ENCODE measurements at places on chromosomes 7 and 10.

DNA sequence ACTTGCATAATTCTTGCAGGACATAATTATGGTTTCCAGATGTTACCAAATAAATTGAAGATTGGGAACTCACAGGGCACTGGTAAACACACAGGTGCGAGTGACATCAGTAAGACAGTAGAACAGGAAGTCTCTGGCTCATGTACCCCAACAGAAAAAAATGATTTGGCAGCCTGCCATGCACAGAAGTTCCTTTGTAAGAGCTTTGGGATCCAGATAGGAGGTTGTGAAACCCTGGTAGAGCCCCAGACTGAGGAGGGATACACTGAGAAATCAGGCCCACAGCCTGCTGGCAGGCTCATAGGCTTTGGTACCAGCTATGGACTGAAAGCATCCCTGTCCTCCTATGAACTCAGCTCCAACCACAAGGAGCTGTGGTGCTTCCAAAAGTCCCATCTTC is 118.0 kb downstream of the COBL start:
- DNase-seq, result no peak

DNA sequence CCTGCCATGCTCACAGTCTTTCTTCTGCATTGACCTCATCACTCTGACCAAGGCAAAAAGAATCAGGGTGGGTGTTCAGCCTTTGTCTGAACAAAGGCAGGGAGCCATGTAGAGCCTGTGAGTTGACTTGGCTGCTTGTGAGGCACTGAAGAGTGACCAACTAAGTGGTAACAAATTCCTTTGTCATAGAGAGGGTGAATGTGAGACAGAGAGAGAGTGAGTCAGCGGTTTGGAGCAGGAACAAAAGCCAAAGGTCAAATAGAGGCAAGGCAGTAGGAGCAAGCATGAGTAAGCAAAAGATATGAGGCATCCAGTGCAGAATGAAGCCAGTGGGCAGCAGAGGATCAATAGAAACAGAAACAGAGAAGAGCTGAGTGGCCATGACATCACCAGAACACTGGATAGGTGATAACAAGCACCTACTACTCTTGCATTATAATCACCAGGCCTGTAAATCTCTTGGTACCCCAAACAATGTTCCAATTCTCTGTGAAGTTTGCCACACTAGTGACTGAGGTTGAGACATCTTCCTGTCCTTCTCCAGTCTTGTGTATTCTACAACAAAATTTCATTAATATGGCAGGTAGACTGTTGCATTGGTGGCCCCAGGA is 116.2 kb upstream of the LAMB4 start:
- DNase-seq, result no peak

DNA sequence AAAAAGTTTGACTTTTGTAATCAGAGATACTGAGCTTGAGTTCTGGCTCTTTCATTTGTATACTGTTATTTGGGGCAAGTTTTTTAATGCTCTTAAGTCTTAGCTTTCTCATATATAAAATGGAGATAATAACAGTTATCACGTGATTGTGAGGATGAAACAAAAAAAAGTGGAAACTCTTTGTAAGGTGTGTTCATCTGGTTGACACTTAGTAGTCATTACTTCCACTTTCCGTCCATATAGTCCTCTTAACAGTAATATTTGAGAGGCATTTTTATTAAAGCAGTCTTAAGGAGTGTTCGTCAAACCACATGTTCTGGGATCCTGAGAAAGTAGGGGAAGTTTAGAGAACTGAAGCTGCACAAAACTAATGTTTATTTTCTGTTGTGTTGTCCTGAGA is 65.6 kb downstream of the PTEN start:
- DNase-seq, result no peak

DNA sequence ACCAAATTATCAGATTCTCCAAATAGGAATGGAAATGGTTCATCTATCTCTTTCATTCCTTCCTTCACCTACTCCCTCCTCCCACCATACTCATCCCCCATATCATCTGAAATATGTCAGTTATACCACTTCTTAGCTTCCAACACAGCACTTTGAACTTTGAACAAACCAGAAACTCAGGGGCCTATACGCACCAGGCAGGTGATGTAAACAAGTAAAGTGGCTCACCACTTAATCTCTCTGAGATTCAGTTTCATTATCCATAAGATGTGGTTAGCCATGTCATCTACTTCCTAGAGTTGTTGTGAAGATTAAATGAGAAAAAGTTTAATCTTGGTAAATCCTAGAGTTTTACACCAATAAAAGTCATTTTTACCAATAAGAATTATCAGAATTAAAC is 65.9 kb upstream of the LRRN3 start:
- no peak for DNase-seq

DNA sequence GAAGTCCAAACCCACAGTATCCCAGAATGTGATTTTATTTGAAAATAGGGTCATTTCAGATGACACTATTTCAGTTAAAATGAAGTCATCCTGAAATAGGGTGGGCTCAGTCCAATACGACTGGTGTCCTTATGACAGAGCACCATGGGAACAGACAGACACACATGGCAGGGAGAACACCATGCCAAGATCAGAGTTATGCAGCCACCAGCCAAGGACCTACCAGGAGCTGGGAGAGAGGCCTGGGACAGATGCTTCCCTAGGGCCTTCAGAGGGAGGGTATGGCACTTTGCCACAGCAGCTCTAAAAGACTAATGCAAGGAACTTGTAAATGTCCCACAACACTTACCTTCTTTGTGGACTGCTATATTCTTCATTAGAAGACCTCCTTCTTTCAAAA is 226.5 kb downstream of the NEBL start:
- DNase-seq, result no peak

- no peak for DNase-seq
Measured at GRCh38 chr10:71251319-71251718, 38.9 kb downstream of the UNC5B start.

DNA sequence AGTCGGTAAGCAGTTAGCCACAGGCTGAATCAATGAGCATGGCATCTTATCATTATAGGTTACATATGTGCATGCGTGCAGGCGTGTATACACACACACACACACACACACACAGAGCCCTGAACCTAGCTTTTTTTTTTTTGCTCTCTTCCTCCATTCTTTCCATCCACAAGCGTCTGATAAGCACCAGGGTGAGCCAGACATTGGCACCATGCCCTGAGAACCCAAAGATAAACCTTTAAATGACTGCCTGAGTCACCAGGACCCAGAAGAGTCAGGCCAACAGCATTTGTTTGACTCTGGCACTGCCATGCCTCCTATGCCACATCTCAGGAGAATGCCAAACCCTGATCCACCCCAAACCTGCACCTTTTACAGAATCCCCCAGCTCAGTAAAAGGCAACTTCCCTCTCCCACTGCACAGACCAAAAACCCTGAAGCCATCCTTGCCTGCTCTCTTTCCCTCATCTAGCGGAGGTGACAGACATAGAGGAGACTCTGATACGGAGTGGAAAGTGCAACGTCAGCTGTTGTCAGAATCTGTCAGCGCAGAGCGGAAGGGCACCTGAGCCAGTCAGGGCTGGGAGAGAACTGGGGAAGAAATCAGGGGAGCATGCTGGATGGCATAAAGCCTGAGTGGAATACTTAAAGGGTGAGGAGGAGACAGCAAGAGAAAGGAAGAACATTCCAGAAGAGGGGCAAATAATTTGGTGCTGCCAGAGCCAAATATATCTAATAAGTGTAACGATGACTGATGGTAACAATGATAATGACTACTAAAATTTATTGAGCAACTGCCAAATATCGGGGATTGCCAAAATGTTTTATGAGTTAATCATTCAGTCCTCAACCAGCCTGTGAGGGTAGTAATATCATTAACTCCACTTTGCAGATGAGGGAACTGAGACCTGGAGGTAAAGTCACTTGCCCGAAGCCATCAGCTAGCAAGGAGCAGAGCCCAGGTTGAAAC is 3.2 kb downstream of the PARP12 start:
- DNase-seq, result peak; percentile 10

DNA sequence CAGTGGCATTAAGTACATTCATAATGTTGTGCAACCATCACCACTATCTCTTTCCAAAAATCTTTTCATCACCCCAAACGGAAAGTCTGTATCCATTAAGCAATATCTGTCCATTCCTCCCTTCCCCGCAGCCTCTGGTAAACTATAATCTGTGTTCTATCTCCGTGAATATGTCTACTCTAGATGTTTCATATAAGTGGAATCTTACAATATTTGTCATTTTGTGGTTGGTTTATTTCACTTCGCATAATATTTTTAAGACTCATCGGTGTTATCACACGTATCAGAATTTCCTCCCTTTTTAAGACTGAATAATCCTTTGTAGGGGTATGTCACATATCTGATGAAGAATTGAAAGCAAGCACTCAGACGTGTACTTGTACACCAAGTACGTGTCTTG is 86.0 kb upstream of the FGFR2 start:
- DNase-seq, result no peak

GRCh38 chr7:99209781-99210180 is 1.9 kb upstream of the KPNA7 start:
- no peak for DNase-seq

DNA sequence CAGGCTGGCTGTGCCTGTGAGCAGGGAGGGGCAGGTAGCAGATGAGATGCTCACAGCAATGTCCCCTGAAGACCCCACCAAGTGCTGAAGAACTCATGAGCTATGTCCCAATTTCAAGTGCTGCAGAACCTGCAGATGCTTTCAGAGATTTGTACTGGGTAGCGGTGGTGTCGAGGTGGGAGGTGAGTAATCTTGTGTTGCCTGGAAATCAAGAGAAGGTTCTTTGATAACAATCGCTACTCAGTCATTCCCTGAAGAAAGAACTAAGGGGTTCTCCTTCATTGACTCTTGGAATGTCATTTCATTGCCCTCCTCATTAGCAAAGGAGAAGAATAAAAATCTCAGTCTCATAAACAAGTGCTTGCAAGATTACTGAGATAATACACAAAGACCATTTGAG is 246.4 kb downstream of the EMX2 start:
- DNase-seq, result no peak

DNA sequence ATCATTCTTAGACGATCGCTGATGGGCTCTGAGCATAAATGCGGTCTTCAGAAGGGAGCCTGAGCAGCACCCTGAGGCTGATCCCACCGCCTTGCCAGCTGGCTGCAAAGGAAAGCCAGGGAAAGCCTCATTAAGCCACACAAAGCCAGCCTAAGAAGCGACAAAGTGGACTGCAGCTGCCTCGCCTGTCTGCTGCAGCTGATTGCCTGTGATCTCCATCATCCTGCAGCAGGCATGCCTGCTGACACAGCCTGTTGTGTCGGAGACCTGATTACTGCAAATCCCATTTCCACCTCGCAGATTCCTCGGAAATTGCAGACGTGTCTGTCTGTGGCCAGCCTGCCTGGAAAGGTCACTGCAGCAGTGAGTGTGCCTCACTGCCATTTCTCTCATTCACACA is 1087.0 kb upstream of the AUTS2 start:
- DNase-seq, result no peak

DNA sequence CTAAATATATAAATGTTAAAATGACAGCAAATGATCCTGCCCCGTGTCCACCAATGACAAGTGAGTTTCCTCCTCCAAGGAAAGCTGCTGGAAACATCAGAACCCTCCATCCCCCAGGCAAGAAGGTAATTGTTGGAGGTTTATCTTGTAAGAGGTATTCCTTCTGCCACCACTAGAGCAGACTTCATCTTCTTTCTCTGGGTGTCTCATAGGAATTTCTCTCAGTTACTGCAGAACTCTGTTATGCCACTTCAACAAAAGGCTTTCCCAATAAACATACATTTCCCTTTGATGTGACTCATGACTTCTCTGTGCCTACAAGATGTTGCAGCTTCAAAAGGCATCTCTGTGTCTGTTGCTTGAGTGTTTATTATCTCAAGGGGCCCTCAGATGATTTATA is 279.1 kb downstream of the BMPER start:
- no peak for DNase-seq

- DNase-seq, result no peak
Measured at GRCh38 chr10:6473901-6474370, 106.1 kb downstream of the PRKCQ start.

- no peak for DNase-seq
Measured at GRCh38 chr7:21981524-21981923, 35.8 kb upstream of the CDCA7L start.

DNA sequence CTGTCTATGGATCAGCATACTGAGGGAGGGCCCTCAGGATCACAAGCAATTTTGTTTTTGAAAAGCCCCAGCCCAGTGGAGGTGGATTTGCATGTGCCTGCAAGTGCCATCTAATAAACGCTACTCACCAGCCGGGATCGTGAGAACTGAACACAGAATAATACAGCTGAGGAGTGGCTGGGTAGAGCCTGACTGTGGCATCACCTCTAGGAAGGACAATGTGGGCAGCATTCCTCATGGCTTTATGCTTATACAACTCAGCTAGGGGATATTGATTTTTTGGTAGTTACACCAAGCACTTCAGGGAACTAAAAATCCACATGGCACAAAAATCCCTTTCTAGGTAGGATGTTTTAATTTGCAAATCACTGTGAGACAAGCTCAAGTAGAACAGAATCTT is 72.7 kb upstream of the PALS2 start:
- no peak for DNase-seq

DNA sequence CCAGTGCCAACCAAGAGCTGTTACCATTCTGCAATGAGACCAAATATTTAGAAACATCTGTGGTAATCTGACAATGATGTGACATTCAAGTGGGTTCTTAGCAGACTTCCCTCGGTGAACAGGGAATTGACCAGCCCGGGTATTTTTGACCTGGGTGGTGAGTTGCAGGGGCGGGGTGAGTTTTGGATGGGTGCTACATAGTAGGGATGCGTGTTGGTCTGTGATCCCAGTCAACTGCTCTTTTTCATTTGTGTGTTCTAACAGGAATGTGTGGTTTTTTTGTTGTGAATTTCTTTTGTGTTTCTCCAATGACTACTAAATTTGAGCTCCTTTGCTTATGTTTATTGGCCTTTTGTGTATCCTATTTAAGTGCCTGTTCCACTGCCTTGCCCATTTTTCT is 273.6 kb upstream of the HABP2 start:
- no peak for DNase-seq

DNA sequence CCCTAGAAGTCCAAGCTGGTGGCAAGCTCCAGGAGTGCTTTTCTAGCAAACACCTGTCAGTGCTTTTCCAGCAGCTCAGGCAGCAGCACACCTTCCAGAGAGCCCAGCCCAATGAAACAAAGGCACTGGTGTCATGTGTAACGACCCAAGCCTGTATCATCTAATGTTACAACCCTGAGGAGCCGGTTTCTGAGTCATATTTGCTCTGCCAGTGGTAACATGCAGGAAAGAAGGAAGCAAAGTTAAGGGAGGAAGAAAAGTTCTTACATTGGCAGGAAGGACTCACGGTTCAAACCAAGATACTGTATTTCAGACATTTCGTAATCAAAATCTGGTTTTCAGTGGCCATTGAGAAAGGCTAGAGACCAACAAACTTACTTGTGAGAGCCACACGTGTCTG is at the start of gene ANKRD22:
TSS of gene ANKRD22 (minus strand) at position 139 of the 400 bp plus-strand sequence. CDS start 237 bp downstream, outside the sequence.
- no peak for DNase-seq

- no peak for DNase-seq
Measured at GRCh38 chr7:51467384-51468017, 150.9 kb upstream of the COBL start.

DNA sequence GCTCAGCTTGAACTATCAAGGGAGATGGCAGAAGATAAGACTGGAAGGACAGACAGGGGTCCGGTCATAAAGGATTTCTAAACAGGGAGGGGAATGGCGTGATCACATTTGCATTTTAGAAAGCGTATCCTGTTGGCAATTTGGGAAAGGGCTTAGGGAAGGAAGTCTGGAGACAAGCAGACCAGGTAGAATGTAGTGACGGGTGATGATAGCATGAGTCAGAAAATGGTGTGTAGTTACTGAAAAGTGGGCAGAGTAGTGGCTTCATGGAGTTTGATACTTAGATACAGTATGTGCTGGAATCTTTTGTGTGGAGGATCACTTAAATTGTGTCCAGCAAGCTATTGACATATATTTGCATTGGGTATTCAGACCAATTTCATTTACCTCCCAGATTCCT is 61.2 kb downstream of the LRGUK start:
- no peak for DNase-seq

Data from stimulated activated CD8-positive, alpha-beta memory T cell treated with anti-CD3 and anti-CD28 coated beads, Interleukin-4, amount 100 ng/mL, for 4 hours (primary cell).